ENCODE measurements at places on chromosomes 16 and 17.

- no peak for DNase-seq
Measured at GRCh38 chr16:17798716-17799115, 328.0 kb upstream of the XYLT1 start.

DNA sequence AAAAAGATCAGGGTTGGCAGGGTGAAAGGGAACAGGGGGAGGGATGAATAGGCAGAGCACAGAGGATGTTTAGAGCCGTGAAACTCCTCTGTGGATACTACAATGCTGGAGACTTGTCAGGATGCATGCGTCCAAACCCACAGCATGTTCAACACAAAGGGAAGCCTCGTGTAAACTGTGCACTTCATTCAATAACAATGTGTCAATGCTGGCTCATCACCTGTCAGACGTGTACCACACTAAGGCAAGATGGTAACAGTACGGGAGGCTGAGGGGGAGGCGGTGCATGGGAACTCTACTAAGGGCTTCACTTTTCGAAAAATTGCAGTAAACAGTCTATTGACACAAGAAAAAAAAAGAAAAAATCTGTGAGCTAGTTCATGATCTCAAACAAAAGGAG lies 63.7 kb downstream of the C16orf95 start:
- no peak for DNase-seq

GRCh38 chr16:54290833-54291655 lies 4.5 kb upstream of the IRX3 start:
- DNase-seq = no peak

DNA sequence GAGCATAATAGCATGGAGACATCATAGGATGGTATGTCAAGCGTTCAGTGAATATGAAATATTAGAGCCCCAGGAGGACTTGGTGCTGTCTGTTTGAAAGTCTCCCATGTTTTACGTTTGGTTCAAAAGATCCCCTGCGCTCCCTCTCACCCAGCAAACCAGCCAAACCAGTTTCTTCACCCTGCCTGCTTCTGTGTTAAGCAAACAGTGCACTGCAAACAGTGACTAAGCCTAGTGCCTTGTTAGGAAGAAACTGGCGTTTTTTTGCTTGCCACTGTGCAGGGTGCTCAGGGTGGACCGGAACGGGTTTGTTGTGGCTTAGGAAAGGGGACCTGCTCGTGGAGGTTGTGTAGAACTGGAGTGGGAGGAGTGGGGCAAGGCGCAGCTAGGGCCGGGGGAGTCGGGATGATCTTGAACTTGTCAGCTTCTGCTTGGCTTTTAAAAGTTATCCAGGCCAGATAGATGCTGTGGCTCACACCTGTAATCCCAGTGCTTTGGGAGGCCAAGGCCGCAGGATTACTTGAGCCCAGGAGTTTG lies 7.7 kb downstream of the CDH1 start:
- DNase-seq = no peak

- no peak for DNase-seq
Measured at GRCh38 chr16:83004868-83005652, 378.3 kb downstream of the CDH13 start.

DNA sequence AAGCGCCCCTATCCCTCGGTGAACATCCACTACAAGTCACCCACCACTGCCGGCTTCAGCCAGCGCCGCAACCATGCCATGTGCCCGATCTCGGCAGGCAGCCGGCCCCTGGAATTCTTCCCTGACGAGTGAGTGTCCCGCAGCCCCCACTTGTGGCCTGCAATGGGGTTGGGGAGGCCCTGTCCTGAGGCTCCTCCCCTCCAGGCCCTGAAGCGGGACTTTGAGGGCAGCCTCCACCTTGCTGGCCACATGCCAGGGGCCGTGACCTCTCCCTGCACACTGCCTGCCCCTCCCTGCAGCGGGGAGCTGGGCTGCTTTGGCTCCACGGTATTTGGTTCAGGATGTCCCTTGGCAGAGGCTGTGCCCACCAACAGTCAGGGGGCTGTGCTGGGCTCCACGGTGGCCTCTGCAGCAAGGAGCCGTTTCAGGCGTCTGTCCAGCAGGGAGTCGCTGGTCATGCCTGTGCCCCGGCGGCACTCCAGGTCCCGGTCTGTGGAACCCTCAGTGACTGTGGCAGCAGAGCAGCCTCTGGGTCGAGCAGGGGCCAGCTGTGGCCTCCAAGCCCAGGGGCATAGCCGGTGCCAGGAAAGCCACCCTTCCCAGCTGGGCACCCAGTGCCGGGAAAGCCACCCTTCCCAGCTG lies 8.3 kb downstream of the NME3 start:
- DNase-seq = no peak

DNA sequence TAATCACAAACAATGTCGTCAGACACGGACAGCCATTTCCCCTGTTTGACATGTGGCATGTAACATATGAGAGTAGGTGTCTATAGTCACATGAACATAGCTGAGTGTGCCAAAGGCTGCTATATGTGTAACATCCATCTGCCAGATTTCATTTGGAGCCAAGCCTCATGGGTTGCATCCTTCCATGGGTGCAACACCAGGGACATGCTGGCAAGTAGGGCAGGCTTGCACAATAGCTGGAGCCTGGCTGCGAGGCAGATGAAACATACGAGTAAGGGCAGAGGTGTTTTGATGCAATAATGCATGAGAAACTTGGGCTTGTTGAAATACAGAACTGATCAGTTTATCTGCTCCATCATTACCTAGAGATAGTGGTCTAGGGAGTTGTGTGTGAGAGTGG lies 9.0 kb upstream of the ZNF689 start:
- no peak for DNase-seq

GRCh38 chr17:7745748-7746470 lies 28.4 kb downstream of the DNAH2 start:
- DNase-seq = no peak

GRCh38 chr16:72234387-72234786 lies 62.4 kb upstream of the PMFBP1 start:
- no peak for DNase-seq

DNA sequence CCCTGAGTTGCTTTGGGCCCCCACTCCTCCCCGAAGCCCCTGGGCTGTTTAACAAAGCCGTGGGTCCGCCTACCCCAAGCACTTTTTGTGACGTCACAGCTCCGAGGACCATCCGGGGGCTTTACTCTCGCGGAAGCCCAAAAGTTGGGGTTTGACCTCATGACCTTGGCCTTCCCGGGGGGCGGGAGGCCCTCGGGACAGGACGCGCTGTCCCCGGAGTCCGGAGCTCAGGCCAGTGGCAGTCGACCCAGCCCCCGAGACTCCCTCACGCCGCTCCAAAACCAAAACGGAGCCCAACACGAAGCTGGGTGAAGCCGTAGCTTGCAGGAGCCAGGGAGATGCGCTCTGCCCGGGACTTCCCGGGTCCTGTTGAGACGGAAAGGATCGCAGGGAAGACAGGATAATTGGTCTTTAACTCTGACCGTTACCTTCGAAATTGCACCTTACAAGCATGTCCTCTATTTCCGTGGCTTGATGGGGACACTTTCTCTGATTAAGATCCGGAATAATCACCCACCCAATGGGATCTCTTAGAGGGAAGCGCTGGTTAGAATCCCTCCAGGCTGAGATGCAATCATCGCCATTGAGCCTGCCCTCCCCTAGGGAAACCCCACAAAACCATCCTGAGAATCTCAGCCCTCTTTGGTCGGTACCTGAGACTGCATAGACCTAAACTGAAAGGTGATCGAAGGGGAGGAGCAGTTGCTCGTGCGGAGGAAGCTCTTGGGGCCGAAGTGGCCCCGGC lies 4.9 kb upstream of the SOX9 start:
- DNase-seq = no peak

- DNase-seq = no peak
Measured at GRCh38 chr17:79991924-79992648, 43.6 kb downstream of the TBC1D16 start.

GRCh38 chr16:7268182-7268581 lies 64.5 kb upstream of the RBFOX1 start:
- DNase-seq = no peak

DNA sequence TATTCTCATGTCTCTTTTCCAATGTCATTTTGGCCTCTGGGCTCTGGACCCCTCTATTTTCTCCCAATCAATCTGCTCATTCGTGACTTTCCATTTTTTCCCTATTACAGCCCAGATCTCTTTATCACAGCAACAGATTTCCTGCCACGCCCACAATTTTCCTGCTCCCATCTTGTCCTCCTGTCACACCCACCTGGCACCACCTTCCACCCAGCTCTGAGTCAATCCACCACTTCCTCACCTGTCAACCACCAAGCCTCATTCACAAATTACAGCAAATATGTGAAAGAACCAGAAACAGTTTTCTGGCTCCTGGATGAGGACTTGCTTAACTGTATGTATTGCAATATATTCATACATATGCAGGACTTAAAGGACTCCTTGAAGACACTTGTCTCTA lies 311.3 kb downstream of the GRIN2A start:
- DNase-seq = no peak

DNA sequence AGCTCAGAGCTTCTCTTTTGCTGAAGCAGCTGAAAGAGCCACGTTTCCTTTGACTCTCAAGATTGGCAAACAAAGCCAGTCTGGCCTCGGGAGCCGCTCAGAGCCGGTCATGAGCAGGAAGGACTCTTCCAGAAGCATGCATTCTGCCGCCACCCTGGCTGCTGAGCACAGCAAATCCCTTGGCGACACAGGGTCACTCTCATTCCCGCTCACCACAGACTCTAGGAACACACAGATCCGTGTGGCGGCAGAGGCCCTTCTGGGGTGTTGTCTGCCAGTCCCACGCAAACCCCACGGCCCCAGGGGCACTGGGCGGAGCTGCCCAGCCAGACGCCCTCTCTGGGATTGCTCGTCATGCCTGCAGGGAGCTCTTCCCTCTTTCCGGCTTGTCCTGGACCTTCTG lies 157.0 kb downstream of the C16orf95 start:
- no peak for DNase-seq

DNA sequence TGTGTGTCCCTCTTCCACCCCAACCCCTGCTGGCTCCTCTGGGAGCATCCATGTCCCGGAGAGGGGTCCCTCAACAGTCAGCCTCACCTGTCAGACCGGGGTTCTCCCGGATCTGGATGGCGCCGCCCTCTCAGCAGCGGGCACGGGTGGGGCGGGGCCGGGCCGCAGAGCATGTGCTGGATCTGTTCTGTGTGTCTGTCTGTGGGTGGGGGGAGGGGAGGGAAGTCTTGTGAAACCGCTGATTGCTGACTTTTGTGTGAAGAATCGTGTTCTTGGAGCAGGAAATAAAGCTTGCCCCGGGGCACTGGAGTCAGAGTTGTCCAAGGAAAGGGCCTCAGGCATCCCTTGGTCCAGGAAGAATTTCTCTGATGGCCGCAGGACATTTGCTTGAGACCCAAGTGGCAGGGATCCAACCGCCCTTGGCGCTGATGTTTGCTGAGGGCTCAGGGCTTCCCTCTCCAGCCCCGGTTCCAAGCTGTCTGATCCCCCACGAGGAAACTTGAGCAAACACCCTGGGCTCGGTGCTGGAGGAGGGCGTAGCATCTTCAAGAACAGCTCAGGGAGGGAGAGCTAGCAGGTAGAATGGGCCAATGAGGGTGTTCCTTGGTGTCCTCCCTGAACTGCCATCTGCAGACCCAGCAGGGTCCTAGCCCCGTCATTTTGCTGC lies 4.5 kb downstream of the NXPH3 start:
- DNase-seq = no peak

Data from cortex of kidney (tissue), 1 donor.